AG09309 (cell line): ENCODE measurements at places on chromosomes 12 and 14.

DNA sequence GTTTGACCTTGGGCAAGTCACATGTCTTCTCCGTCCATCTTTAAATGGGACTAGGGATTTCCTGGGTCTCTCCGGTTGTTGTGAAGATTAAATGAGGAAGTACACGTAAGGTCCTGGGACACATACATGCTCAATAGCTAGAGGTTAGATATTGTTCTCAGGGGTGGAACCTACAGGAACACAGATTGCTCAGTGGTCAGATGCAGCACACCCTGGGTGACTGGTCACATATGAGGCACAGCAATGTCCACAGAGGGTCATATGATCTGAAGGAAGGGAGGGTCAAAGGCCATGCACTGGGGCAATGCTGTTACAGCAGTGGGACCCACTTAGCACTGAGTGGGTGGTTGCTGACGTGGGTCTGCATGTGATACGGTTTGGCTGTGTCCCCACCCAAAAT is 11.4 kb upstream of the SLC8B1 start:
- DNase-seq = no peak

DNA sequence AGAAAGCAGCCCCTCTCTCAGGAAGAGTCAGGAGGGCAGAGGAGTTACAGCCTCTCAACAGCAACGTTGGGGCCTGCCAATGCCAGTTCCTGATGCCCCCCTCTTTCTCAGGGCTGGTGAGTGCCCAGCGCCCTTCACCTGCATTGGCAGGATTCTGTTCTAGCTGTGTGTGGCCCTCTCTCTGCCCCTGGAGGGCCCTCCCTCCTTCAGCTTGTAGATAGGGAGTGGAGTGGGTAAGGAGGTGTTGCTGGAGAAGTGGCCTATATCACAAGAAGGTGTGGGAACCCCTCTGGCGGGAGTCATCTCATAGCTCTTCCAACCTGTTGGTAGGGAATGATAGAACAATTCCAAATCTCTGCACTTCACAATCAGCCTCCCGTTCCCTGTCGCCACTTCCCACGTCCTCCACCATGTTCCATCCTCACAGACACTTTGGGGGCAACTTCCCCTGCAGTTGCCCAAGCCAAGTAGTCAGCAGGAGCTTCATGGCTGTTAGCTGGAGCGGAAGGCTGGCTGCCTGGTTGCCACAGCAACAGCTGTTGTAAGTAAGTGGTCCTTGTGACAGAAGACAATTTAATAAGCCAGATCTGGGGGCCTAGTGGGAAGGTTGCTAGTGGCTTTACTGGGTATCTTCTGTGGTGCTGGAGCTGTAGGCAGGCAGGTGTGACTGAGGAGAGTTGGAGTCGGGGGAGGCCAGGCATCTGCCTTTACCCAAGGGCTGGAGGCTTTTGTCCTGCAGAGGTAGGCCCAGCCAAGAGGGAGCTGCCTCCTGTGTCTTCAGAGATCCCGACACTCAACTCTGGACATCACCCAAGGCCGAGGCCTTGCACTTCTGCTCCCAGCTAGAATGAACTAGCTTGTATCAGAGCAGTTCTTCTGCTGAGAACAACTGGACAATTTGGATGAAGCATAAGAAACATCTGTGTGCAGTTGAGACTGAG is 38.4 kb downstream of the GALNT16 start:
- no peak for DNase-seq

- no peak for DNase-seq
Observed at GRCh38 chr14:88668448-88669116, 105.7 kb downstream of the ZC3H14 start.

DNA sequence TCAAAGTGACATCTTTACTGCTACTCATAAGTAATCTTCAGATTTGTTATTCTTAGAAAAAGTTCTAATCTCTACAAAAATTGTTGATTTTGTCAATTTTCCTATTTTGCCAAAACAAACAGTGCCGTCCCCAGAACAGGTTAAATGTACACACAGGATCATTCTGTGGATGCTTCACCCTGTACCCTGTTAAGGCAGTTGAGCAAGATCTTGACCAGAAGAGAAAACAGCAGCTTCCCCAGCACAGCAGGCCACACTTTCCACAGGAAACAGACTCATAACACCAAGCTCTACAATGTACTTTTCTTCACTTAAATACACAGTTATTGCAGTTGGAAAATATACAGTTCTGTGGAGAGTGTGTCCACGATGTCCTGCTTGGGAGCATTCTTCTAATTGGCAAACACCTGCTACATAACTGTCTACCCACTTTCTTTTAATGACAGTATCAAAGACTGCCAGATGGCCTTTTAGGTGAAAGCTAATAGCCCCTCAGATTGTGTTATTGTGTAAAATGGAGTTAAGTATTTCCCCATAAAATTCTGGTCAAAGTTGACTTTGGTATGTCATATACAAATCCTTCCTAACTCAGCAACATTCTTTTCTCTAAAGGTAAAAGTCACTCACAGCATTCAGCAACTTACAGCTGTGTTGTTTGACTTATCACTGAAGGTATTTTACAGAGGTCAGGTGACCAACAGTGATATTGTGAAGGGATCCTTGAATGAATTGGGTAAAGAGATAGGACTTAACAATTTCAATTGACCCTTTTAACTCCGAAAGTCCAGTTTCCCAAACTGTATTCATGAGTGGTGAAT is 77.0 kb downstream of the SEC23A start:
- no peak for DNase-seq

GRCh38 chr14:76742966-76743365 is 18.3 kb upstream of the VASH1 start:
- no peak for DNase-seq

DNA sequence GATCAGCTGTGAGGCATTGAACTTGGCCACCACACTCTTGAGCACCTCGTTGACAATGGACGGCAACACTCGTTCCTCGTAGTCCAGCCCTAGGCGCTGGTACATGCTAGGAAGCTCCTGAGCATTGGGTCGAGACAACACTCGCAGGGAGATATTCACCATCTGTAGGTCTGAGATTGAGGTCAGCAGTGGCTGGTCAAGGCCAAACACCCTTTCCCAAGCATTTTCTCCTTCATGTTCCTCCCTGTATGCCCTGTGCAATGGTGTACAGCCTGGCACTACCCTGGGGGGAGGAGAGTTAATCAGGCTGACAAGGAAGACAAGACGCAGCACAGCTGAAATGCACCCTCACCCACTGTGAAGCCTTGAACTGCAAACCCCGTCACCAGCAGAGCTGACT is 2.0 kb downstream of the PHB2 start:
- DNase-seq = no peak

DNA sequence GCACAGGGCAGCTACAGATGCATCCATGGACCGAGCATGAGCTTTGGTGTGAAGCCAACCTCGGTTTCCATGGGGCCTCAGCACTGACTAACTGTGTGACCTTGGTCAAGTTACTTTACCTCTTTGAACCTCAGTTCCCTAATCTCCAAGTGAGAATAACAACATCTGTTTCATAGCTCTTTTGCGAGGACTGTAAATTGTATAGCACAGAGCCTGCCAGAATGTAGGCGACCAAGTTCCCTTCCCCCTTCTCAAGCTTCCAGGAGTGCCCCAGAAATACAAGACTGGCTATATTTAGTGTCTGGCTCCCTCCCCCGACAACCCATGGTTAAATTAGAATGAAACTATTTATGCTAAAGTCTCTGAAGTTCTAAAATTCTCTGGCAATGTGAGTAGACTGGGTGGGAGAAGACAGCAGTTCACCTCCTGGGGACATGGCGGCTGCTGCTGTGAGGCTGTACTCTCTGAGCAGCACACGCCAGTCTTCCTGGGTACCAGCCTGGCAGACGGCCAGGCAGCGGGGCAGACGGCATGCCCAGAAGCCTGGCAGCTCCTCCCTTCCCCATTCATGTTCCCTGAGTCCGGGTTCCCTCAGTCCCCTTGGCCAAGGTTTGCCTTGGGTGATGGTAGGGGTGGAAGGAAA is 22.0 kb upstream of the TMED10 start:
- no peak for DNase-seq

GRCh38 chr14:52661314-52661713 is 34.0 kb downstream of the ERO1A start:
- no peak for DNase-seq
